ENCODE measurements at places on chromosomes 3 and 15.

DNA sequence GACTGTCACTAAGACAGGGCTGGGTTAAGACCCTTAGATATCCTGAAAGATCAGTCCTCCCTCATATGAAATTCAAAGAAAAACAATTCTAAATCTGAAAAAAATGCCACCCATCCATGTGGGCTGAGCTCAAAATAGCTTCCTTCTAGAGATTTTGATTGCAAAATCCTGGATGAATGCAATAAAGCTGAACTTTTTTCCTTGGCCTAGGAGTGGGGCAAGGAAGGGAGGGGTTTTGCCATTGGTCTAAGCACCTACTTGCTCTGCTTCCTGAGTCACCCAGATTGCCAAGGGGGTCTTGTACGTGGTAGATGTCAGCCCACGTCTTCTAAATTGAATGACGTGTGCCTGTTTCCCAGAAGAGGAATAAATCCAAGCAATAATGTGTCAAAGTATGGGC, 15.3 kb upstream of the SMAD3 start:
- no peak for DNase-seq

GRCh38 chr3:161508852-161509477, 12.4 kb downstream of the OTOL1 start:
- peak; percentile 11 for DNase-seq

GRCh38 chr3:25021816-25022215, 406.2 kb upstream of the RARB start:
- DNase-seq = no peak

DNA sequence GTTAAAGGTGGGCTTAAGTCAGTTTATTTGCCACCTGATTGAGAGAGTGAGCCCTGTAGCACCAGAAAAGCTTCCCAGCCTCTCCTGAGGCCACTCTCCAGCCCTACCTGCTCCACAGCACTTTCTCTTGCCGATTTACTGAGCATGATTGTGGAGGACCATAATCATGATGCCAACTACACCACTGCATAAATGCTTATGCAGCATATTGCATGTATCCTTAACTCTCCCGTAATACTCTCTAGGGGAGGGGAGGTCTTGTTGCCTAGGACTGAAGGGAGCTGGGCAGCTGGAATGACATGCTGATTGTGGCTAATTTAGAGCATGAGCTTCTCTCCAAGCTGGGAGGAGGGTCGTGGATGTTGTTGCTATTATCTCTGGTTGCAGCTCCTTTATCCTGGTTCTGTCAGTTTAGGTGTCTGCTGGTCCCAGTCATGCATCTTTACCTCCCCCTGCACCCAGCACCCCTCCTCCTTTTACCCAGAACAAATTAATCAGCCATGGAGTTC, 54.3 kb downstream of the GPD1L start:
- no peak for DNase-seq

Measured in NCI-H2107 (cell line).